ENCODE measurements at places on chromosomes 11 and 22.

GRCh38 chr11:70771099-70771885 is 373.0 kb downstream of the CTTN start:
- no peak for DNase-seq

DNA sequence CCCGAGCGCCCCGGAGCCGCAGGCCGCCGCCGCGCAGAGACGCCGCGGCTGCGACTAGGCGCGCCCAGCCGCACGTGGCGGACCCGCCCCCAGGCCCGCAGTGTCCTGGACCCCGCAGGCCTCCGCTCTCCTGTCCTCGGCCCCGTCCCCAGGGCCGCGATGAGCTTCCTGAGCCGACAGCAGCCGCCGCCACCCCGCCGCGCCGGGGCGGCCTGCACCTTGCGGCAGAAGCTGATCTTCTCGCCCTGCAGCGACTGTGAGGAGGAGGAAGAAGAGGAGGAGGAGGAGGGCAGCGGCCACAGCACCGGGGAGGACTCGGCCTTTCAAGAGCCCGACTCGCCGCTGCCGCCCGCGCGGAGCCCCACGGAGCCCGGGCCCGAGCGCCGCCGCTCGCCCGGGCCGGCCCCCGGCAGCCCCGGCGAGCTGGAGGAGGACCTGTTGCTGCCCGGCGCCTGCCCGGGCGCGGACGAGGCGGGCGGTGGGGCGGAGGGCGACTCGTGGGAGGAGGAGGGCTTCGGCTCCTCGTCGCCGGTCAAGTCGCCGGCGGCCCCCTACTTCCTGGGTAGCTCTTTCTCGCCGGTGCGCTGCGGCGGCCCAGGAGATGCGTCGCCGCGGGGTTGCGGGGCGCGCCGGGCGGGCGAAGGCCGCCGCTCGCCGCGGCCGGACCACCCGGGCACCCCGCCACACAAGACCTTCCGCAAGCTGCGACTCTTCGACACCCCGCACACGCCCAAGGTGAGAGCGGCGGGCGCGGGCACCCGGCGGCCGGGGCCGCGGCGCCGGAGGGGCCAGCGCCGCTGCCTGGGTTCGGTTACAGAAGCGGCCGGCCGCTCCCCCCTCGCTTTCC is 528 bp downstream of the WEE1 start:
- DNase-seq = no peak

- no peak for DNase-seq
These were observed 33.4 kb downstream of the SERPINH1 start for GRCh38 chr11:75595429-75595828.

DNA sequence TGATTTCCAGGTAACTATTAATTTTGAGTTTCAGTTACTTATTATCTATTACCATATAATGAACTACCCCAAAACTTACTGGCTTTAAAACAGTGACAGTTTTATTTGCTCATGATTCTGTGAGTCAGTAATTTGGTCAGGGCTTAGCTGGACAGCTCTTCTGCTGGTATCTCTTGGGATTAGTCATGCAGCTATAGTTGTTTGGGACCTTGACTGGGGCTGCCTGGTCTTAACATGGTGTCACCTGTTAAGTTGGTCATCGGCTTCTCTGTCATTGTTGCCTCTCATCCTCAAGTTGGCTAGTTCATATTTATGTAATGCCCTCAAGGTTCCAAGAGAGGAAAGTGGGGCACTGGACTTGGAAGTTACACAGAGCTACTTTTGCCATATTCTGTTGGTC is 177.5 kb downstream of the TMEM135 start:
- no peak for DNase-seq

- DNase-seq = no peak
These were observed 8.7 kb downstream of the TSKU start for GRCh38 chr11:76791861-76792260.

GRCh38 chr11:66845876-66846212 is 2.6 kb downstream of the RCE1 start:
- DNase-seq = no peak

DNA sequence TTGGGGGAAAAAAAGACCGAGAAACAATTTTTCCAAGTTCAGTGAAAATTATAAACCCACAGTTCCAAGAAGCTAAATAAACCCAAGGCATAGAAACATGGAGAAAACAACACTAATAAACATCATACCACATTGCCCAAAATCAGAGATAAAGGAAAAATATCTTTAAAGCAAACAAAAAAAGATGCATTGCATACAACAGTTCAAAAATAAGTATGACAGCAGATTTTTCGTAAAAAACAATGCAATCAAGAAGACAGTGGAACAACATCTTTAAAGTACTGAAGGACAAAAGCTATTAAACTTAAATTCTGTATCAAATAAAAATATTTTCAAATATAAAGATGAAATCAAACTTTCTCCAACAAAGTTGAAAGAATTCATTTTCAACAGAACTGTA is 921.3 kb downstream of the METTL15 start:
- DNase-seq = no peak

DNA sequence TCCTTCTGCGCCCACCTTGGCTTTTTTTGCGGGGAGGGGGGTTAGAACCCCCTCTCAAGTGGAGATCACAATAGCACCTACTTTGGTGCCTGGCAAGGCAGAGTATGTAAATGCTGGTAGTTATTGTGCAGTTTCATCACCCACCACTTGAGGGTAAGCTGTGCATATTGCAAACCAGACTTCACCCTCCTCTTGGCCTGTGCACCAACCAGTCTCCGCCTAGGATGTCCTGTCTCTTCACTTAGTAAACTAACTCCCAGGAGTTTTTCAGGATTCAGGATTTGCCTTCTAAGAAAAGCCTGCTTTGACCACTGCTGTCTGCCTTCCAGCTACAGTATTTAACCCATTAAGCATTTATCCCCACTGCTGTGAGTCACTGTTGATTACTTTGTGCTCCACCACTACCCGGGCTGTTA is 2.0 kb upstream of the UBXN1 start:
- no peak for DNase-seq

DNA sequence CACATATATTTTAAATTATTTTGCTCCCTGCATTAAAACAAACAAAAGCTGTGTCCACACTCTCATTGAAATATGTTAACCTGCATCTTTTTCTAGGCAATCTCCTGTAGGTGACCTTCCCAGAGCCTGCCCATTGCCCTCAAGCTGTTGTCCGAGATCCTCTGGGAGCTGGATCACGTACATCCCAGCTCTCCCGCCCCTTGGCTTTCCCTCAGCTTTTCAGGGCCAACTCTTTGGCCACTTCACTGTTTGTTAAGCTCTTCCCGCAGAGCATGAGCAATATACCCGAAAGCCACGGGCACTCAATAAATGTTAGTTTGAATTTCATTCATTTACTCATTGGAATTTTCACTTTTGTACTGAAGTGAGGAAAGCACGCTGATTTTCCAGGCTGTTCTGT is 32.2 kb downstream of the ELMOD1 start:
- no peak for DNase-seq

- no peak for DNase-seq
These were observed 1054.7 kb upstream of the CNTN5 start for GRCh38 chr11:97965849-97966646.
